ENCODE measurements at places on chromosomes 6 and 20.

GRCh38 chr6:15796130-15796771 is 133.4 kb upstream of the DTNBP1 start:
- no peak for DNase-seq

DNA sequence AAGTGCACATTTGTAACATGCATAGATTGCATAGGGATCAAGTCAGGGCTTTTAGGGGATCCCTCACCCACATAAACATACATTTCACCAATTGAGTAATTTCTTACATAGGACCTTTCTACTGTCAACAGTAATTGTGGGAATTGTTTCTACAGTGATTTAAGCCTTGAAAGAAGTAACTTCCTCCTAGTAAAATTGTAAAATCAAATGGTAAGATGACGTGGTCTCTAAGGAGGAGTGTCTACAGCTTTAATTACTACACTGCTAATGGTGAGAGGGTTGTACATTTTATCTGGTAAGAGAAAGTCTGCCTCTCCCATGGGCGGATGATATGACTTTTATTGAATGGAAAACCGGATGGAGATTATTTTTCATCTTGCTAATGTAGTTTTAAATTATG is 98.0 kb downstream of the RPP40 start:
- no peak for DNase-seq

DNA sequence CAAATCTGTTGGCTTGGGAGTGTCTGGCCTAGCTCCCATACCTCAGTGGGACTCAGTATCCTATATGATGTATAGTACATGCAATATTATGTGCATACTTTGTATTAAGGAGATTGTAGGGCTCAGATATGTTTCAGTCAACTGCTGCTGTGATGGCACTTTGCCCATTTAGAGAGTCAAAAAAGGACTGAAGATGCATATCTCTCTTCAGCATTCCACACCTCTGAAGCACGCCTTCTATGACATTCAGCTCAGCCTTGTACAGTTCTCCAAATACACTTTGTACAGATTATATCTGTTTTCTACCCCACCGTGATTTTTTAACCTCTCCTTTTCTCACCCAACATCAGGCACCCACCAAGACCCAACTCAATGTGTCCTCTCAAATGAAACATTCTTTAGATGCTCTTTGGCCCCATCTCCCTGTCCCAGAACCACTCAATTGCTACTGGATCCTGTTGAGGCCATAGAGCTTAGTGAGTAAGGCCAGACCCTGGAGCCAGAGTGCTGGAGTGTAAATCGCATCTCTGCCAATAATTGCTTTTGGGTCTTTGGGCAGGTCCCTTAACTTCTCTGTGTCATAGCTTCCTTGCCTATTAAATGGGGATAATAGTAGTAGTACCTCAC is 15.6 kb downstream of the ENPP1 start:
- DNase-seq, result no peak

GRCh38 chr6:128259730-128260685 is 260.4 kb downstream of the PTPRK start:
- no peak for DNase-seq

DNA sequence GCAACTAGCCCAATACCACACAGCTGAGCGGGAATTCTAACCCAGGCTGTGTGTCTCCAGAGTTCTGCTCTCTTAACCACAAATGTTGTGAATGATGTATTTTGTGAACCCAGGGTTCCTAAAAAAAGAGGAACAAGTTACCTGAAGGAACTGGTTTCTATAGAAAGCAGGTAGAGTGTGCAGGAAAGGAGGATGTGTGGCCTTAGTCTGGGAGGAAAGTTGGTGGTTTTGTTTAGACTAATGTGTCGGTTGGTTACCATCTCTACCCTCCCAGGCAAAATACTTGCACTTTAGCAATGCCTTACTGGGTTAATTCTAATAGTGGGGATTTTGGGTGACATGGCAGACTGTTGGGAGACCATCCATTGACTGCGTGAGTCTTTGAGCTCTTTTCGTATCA is 143.3 kb downstream of the SCP2D1 start:
- no peak for DNase-seq

GRCh38 chr6:111824608-111825337 is 48.5 kb downstream of the FYN start:
- no peak for DNase-seq

GRCh38 chr6:156602066-156602385 is 175.2 kb upstream of the ARID1B start:
- no peak for DNase-seq

GRCh38 chr6:127938701-127939100 is 37.8 kb upstream of the THEMIS start:
- DNase-seq, result no peak

DNA sequence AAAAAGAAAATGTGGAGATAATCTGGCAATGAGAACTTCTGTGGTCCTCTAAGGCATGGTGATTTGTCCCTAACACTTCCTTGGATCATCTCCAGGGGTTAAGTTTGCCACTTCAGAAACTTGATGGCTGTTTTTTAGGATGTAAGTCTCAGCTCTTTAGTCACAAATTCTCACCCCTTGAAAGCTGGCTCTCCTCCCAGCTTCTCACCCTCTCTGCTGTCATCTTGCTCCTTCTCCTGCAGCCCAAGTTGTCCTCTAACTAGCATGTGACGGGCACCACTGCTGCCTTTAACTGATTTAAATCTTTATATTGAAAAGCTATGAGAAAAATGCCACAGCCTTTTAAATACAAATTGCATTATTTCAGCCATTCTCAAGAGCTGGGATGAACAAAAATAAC is 107.8 kb downstream of the MAP3K5 start:
- no peak for DNase-seq

- DNase-seq, result no peak
These were observed 468.1 kb upstream of the MANEA start for GRCh38 chr6:95109212-95109611.

GRCh38 chr20:17177341-17177740 is 49.5 kb upstream of the PCSK2 start:
- no peak for DNase-seq

- no peak for DNase-seq
These were observed 6.1 kb downstream of the SLC32A1 start for GRCh38 chr20:38730167-38730988.

DNA sequence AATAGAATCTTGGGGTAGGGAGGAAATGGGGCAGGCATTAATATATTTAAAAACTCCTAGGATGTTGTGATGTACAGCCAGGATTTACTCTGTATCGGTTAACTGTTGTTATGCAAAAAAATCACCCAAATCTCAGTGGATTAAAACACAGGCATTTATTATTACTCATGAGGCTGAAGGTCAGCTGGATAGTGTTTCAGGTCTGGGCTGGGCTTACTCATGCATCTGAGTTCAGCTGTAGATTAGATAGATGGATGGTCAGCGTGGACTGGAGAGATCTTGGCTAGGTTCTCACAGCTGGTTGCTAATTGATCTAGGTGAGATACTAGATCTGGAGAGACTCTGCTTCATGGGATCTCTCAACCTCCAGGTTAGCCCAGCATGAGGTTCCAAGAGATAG is 131.4 kb downstream of the BTBD3 start:
- DNase-seq, result no peak

- no peak for DNase-seq
These were observed 216.2 kb downstream of the RFPL4B start for GRCh38 chr6:112563368-112563767.

DNA sequence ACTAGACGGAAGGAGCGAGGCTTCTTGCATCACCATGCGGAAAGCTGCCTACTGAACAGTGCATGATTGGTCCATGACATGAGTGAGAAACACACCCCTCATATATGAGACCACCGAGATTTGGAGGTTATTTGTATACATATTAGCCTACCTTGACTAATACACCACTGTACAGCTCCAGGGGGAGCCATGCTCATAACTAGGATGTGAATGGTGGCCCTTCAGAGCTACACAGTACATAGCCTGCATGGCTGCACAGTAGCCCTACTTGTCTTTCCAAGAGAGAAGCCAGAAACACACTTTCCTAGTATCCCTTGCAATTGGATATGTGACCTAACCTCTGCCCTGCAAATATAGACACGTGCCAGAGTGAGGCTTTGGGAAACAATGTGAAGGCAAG is 21.8 kb upstream of the MCUR1 start:
- DNase-seq, result no peak

DNA sequence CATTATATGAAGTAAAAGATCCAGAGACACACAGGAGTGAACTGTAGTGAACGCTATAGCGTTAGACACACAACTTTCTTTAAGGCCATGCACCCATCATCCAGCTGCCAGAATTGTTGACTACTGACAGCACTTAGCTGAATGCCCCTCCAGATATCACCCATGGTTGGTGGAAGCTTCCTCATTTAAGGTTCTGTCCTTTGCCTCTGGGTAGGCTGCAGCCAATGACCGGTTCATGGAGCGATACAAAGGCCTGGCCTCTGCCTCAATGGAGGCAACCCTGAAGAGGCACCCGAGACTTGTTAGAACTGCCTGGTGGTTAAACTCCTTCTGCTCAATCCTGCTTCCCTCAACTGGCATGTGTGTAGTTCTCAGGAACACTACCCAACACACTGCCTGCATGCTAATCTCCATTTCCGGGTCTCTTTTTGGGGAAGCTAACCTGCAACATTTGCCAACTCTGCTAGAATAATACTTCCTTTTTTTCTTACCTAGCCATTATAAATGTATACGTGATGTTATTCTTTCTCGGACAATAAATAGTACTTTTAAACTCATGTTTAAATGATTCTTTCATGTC is 49.8 kb upstream of the THEMIS start:
- DNase-seq, result no peak

DNA sequence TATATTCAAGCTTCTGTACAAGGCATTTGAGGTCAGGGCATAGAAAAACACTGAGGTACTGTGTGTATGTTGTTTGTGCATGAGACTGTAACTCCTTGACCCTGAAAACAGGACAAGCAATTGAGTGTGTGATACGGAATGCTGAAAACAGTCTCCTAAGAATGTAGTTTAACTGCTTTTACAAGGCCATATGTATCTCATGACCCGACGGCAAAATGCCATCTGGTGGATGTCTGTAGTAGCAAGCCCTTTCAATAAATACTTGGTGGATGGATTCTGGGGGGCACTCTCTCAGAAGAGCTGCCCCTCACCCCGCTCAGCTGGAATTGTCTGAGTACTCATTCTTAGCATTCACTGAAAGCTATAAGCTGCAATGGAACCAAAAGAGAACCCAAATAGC is 69.3 kb upstream of the EYS start:
- DNase-seq, result no peak

GRCh38 chr6:112296122-112296521 is 41.8 kb upstream of the LAMA4 start:
- no peak for DNase-seq

DNA sequence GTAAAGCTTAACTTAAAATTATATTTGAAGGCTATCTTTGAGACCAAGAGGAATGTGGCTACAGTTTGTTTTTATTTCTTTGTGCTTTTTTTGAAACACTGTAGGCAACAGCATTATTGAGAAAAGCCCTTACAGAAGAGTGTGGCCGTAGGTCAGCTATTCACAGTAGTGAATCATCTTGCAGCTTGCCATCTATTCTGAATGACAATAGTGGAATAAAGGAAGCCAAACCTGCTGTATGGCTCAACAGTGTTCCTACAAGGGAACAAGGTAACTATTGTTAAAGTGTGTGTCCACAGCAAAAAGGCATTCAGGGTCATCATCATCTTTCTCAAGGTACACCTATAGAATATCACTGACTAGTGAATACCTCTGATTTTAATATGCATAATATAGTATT is 88.5 kb downstream of the KIZ start:
- DNase-seq, result no peak
